ENCODE measurements at places on chromosomes 6 and 20.

GRCh38 chr6:137754366-137754765 is 112.7 kb upstream of the TNFAIP3 start:
- DNase-seq: no peak

DNA sequence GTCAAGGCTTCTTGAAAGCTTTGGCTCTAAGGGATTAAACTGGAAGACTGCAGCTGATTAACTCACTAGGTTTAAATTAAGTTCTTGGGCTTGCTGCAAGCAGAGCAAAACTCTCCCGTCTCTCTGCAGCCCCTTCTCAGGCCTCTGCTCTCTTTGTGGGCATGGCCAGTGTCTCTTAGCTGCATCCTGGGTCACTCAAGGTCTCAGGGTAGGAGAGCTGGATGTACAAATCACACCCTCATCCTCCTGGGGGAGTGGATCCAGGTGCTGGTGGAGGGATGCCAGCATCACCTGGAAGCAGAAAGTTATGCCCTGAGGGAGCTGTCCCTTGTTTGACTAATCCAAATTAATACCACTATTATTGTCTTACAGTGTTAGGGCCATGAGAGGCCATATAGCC is 35.8 kb downstream of the GCM1 start:
- DNase-seq: no peak

DNA sequence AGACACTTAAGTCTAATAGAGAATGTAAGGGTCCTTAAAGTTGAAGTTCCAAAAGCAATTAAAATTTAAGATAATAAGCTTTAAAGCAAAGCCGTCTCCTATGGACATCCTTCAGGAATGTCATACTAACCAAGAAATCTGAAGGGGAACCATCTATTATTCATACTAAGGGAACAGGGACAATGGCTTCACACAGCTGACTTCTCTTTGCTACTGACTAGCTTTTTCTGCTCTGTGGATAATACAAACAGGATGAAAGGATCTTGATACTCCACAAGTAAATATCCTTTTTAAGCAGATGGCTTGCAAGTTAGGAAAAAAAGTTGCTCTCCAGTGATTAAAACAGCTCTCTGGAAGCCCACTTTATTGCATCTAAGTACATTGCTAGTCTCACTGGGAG is 178.6 kb downstream of the BACH2 start:
- no peak for DNase-seq

- DNase-seq: no peak
Measured at GRCh38 chr6:3871515-3871914, 22.3 kb downstream of the FAM50B start.

DNA sequence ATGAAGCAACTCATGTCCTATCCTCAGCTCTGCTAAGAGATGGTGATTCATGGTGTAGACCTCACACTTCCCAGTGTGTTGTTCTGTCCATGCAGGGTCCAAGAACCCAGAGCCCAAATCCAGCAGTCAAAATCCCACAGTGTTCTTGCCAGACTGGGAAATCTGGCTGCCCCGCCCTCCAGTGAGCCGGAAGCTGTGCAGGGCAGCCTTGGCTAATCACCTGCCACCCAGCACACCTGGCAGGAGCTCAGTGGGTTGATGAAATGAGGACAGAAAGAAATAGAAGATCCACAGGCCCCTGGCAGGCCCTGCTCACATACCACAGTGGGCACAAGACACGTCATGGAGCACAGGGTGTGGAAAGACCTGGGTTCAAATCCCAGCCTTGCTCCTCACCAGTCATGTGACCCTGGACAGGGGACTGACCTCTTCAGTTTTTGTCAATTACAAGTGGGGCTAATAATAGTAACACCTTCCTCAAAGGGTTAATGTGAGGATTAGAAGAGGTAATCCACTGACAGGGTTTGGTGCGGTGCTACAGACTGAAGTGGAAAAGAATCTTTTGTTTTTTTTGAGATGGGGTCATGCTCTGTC is 13.6 kb upstream of the GUCA1A start:
- no peak for DNase-seq

DNA sequence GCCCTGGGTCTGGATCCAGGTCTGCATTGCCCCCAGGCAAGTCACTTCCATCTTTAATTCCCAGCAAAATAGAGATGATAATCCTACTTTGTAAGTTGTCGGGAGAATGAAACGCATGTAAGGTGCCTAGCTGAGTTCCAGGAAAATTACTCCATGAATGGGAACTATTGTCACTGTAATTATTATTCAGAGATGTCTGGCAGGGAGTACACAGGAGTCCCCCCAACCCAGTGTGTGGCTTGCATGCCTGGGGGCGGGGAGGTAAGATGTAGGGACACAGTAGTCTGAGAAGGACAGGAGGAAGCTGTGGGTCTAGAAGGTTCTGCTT is 85.4 kb downstream of the CD40 start:
- DNase-seq: no peak

- DNase-seq: no peak
Measured at GRCh38 chr6:136180704-136181511, 69.2 kb downstream of the MTFR2 start.

DNA sequence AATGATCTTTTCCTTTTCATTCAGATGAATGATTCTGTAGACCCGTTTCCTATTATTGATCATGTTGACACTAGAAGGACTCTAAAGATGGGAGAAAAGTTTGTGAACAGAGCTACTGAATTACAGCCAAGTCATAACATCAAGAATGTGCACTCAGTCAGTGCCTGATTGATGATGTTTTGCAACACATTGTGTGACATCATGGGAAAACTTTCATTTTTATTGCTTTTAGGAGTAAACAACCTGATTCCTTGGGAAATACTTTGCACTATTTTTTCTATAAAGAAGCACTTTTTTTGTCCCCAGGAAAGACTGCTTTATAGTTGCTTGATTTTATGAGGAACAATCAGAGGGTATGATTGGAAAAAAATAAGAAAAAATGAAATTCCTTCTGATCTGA is 383.8 kb upstream of the JAG1 start:
- DNase-seq: no peak

- DNase-seq: no peak
Measured at GRCh38 chr20:34374209-34374760, 11.2 kb downstream of the ITCH start.

GRCh38 chr6:14126191-14126590 is 8.6 kb downstream of the CD83 start:
- no peak for DNase-seq

- no peak for DNase-seq
Measured at GRCh38 chr6:106648651-106649308, 19.4 kb downstream of the QRSL1 start.

DNA sequence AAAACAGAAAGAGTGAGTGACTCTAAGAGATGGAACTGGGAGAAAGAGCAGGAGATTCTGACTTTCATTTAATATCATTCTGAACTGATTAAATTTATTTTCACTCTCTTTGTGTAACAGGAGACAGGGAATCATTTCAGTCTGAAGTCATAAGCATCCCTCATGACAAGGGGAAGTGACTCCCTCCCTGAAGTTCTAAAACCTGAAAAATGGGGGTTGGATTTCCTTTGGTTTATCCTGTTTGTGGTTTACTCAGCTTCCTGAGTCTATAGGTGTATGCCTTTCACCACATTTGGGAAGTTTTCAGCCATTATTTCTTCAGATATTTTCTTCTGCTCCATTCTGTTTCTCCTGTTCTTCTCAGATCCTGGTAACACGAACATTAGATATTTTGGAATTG is 3.4 kb upstream of the FKBP1A start:
- DNase-seq: no peak

- no peak for DNase-seq
Measured at GRCh38 chr6:28371706-28372451, 22.1 kb downstream of the ZKSCAN3 start.

DNA sequence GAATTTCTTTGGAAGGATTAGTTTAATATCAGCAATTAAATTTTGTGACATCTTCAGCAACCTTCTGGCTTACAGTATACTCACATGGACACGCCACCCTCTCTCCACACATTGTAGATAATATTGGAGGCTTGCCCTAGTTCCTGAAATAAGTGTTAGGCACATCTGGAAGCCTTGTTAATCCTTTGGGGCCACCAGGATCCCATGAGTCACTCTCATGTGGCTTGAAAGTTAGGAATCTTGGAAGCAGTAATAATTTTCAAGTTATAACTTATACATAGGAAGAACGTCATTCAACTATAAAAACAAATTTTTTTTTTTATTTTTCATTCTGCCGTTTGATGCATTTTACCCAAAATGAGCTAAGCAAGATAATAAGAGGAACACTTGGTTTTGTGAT is 20.5 kb downstream of the LAMA4 start:
- DNase-seq: no peak

GRCh38 chr6:25435416-25435985 is 156.3 kb downstream of the CARMIL1 start:
- DNase-seq: no peak

DNA sequence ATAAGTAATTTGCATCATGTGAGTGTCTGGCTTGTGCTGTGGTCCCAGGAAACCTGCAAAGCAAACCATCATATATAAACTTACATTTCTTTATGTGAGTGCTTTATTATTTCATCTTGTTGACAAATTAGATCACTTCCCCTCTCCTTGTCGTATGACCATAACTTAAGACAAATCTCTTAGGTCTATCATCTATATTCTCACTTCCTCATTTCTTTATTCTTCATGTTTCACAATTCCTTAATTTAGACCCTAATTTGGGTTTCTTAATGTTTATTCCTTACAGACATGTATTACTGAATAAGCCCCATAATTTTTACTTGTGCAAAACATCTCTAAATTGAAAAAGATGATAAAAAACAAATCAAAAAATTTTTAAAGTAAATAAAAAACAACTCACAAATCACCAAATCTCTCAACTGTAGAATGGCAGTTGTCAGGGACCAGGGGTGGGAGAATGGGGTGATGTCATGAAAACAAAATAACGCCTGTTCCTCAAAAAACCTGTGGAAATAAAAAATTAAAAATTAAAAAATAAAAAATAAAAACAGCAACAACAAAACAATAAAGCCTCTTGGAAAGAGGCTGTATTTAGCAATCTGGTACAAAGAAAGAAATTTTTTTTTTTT is 49.5 kb upstream of the FBXO30 start:
- no peak for DNase-seq

- DNase-seq: no peak
Measured at GRCh38 chr6:25629198-25629576, 22.8 kb upstream of the SCGN start.

- DNase-seq: no peak
Measured at GRCh38 chr6:23180504-23181293, 611.3 kb downstream of the HDGFL1 start.
